ENCODE measurements at places on chromosomes 7 and 10.

DNA sequence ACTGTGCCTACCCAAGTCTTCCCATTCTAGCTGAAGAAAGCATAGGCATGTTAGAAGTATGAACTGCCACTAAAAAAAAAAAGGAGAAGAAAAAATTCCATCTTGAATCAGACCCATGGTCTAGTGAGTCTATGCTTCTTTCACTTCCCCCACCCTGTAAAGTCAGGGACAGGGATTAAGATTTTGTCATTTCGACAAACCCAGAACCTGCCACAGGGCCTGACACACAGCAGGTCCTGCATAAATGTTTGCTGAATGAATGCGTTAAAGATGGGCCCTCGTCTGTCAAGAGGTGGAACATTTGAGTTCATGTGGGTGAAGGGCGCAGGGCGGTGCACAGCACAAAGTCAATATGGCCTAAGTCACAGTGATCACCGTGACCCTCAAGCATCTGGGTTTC is 4.9 kb downstream of the HIPK2 start:
- no peak for DNase-seq
- no peak overlapping the region for H3K4me3 ChIP-seq
- peaks cover 21% of the 10 kb centered on the region for H3K4me1 ChIP-seq
- no peak overlapping the region for H3K27ac ChIP-seq
- H3K36me3 ChIP-seq: peaks cover 9% of the 10 kb centered on the region
- no peaks in the 10 kb centered on the region for H3K27me3 ChIP-seq

- peaks cover 12% of the 10 kb centered on the region for H3K27me3 ChIP-seq
- no peak overlapping the region for H3K4me3 ChIP-seq
- no peaks in the 10 kb centered on the region for H3K36me3 ChIP-seq
- DNase-seq: no peak
Observed at GRCh38 chr10:124564881-124565280, 103.3 kb downstream of the LHPP start.

DNA sequence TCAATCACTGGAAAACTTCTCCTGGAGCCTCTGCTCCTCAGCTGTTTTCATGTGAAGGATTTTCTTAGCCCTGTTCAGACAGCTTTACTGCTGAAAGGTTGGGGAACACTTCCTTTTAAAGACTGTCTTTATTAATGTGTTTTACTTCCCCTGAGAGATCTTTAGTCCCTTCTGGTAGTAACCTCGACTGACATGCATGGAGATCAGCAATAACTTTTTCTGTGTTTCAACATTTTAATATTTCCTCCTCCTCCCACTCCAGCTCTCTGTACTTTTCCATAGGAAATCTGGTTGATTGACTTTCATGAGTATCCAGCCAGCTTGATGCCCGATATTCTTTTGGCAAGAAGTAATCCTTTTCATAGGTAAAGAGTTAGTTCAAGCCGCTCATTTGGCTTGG is 62.7 kb upstream of the STRIP2 start:
- no peak for DNase-seq
- no peak overlapping the region for H3K27ac ChIP-seq
- H3K36me3 ChIP-seq: no peaks in the 10 kb centered on the region
- no peaks in the 10 kb centered on the region for H3K27me3 ChIP-seq

DNA sequence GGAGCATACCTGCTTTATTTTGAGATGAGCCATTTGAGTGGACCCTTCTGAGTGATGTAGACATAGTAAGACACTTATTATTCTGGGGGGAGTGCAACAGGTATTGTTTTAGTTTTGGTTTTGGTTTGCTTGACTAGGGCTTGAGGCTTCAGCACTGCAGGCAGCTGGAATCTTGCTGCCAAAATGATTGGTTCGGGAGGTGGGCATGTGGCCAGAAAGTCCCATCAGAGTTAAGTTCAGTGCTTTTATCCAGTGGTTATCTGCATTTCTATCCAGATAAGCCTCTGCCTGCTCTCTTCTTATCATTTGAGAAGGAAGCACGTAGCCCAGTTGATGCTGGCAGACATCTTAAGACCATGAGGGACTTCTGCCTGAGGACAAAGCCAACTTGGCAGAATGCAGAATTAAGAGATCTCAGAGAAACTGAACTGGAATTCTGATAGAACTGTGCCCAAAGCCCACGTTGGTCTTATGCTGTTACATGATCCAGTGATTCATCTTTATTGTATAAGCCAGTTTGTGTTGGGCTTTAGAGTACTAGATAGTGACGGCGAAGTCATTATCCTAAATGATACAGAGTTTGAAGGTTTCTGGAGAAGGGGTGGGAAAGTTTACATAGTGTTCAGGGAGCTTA is 9.6 kb upstream of the JAZF1 start:
- H3K27ac ChIP-seq: no peak overlapping the region
- H3K4me1 ChIP-seq: no peaks in the 10 kb centered on the region
- H3K4me3 ChIP-seq: no peak overlapping the region
- no peaks in the 10 kb centered on the region for H3K27me3 ChIP-seq

- H3K36me3 ChIP-seq: no peaks in the 10 kb centered on the region
- H3K4me3 ChIP-seq: no peak overlapping the region
- H3K27ac ChIP-seq: no peak overlapping the region
- DNase-seq: no peak
- peaks cover 28% of the 10 kb centered on the region for H3K4me1 ChIP-seq
- H3K27me3 ChIP-seq: no peaks in the 10 kb centered on the region
Observed at GRCh38 chr10:77566236-77566635, 71.4 kb downstream of the KCNMA1 start.

DNA sequence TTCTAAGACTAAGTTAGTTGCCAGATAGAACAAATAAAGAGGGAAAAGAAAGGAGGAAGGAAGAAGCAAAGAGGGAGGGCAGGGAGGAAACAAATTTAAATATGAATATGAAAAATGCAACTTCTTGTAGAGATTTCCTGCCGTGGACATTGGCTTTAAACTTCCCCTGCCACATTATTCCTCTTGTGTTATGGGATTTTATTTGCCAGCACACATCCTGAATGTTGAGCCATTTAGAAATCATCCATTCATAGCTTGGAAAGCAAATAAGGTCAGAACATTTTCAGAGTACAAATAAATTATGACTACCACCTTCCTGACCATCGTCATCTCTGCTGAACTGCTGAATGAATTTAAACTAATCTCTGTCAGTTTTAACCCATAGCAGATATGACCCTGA is 911.9 kb upstream of the LRRN3 start:
- peak; percentile 10 for DNase-seq
- no peak overlapping the region for H3K4me3 ChIP-seq
- no peaks in the 10 kb centered on the region for H3K4me1 ChIP-seq
- H3K27me3 ChIP-seq: no peaks in the 10 kb centered on the region

DNA sequence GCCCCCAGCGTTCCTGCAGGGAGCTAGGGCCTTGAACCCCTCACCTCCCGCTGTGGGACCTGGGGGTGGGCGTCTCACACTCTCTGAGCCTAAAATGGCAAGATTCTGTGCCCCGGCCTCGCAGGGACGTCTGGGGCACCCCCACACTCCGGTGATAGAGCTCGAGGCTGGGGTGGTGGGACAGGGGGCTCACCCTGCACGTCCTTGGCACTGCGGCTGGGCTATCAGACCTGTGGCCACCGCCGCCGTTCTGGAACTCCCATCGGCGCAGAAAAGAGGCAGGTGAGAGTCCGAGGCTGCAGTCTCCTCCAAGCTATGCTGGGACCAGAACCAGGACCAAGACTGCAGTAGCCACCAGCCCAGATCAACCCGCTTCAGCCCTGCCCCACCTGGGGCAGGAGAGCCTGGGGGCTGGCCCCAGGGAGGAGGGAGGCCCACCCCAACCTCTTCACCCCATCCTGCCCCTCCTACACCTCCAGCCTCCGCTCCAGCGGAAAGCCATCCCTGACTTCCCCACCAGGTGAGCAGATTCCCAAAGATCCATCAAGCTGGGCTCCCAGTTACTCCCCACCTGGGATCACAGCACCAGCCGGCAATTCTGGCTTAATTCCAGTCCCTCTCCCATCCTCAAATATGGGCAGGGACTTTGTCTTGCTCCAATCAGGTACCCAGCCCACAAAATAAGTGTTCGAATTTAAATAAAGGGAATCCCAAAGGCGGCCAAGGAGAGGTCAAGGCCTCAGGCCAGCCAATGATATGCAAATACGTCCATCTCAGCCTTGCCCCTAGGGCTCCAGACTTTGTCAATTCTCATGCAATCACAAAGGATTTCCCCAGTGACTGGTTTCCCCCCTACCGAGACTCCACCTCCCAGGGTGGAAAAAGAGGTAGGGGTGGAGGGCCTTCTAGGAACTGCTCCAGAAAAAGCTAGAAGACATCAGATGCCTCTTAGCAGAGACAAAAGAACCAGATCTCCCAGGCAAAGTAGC is 16.4 kb downstream of the TNRC18 start:
- no peak overlapping the region for H3K4me3 ChIP-seq
- no peaks in the 10 kb centered on the region for H3K27me3 ChIP-seq
- no peak for DNase-seq
- peaks cover 15% of the 10 kb centered on the region for H3K4me1 ChIP-seq
- H3K36me3 ChIP-seq: peaks cover 22% of the 10 kb centered on the region
- H3K27ac ChIP-seq: no peak overlapping the region

GRCh38 chr10:14549496-14549895 is 218.8 kb upstream of the FRMD4A start:
- H3K36me3 ChIP-seq: no peaks in the 10 kb centered on the region
- no peak for DNase-seq
- peaks cover 19% of the 10 kb centered on the region for H3K4me1 ChIP-seq
- no peaks in the 10 kb centered on the region for H3K27me3 ChIP-seq

GRCh38 chr7:5408777-5409176 is 14.9 kb downstream of the TNRC18 start:
- H3K36me3 ChIP-seq: peaks cover 19% of the 10 kb centered on the region
- no peak overlapping the region for H3K27ac ChIP-seq
- peak; percentile 87 for DNase-seq
- H3K27me3 ChIP-seq: no peaks in the 10 kb centered on the region
- H3K4me1 ChIP-seq: peaks cover 21% of the 10 kb centered on the region

DNA sequence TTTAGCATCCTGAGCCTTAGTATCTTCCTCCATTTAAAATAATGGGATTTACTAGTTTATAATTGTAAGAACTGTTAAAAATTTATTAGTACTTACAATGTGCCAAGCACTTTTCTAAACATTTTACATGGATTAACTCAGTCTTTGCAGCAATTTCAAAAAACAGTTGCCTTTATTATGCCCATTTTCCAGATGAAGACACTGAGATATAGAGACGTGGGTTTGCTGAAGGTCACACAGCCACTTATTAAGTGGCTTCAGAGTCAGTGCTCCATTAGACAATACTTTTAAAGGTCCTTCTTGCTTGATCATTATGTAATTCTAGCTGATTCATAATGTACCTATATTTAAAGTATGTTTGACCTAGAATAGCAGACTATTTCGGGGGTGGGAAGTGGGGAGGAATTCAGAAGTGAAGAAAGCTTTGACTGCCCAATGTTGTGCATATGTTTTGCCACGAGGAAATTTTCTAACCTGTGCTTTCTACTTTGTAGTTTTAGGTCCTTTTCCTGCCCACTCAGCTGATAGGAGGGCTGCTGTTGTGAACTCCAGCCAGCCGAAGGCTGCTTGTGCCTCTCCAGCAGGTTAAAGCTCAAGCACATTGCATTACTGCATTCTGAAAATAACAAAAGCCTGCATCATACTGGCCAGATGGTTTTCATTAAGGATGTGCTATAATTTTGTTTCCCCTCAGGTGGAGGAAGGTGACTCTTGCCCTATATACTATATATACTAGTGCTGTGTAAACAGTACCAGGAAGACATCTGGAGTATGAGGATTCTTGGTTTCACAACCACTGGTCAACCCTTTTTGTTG is 4.3 kb downstream of the PLEKHA8 start:
- no peak overlapping the region for H3K27ac ChIP-seq
- peaks cover 4% of the 10 kb centered on the region for H3K4me1 ChIP-seq
- no peaks in the 10 kb centered on the region for H3K27me3 ChIP-seq
- H3K4me3 ChIP-seq: no peak overlapping the region

GRCh38 chr10:132545659-132546367 is 8.2 kb downstream of the INPP5A start:
- H3K4me3 ChIP-seq: no peak overlapping the region
- no peak overlapping the region for H3K27ac ChIP-seq
- no peaks in the 10 kb centered on the region for H3K36me3 ChIP-seq
- no peak for DNase-seq

DNA sequence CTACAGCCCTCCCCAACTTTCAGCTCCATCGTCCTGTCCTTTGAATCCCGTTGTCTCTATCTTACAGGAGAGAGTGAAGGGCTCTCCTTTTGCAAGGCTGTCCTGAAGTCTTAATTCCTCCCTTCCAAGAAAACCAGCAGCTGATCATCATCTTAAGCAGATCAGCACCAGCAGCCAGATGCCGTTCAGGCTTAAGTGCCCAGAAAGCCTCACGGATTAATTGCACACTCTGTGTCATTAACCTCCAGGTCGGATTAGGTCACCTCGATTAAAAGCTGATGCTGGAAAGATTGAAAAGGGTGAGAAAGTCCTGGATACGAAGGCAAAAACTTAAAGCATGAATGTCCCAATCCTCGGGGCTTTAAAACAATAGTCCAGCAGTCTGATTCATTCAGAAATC is 24.8 kb upstream of the ADARB2 start:
- H3K27ac ChIP-seq: no peak overlapping the region
- DNase-seq: no peak
- H3K4me3 ChIP-seq: no peak overlapping the region
- no peaks in the 10 kb centered on the region for H3K27me3 ChIP-seq
- no peaks in the 10 kb centered on the region for H3K36me3 ChIP-seq
- no peaks in the 10 kb centered on the region for H3K4me1 ChIP-seq

GRCh38 chr7:132350741-132351140 is 225.5 kb downstream of the PLXNA4 start:
- no peaks in the 10 kb centered on the region for H3K36me3 ChIP-seq
- no peaks in the 10 kb centered on the region for H3K4me1 ChIP-seq
- H3K4me3 ChIP-seq: no peak overlapping the region
- H3K27ac ChIP-seq: no peak overlapping the region
- peaks cover 7% of the 10 kb centered on the region for H3K27me3 ChIP-seq

GRCh38 chr7:158384746-158385145 is 202.9 kb downstream of the PTPRN2 start:
- no peak overlapping the region for H3K27ac ChIP-seq
- no peaks in the 10 kb centered on the region for H3K4me1 ChIP-seq
- H3K4me3 ChIP-seq: no peak overlapping the region
- DNase-seq: no peak
- peaks cover 13% of the 10 kb centered on the region for H3K27me3 ChIP-seq

GRCh38 chr7:155793720-155794119 is 18.5 kb downstream of the SHH start:
- no peak for DNase-seq
- H3K4me1 ChIP-seq: peaks cover 7% of the 10 kb centered on the region
- H3K36me3 ChIP-seq: no peaks in the 10 kb centered on the region
- H3K27me3 ChIP-seq: peaks cover 10% of the 10 kb centered on the region
- no peak overlapping the region for H3K4me3 ChIP-seq
- H3K27ac ChIP-seq: no peak overlapping the region

- no peaks in the 10 kb centered on the region for H3K36me3 ChIP-seq
- no peak for DNase-seq
- H3K27ac ChIP-seq: no peak overlapping the region
- H3K4me1 ChIP-seq: peaks cover 16% of the 10 kb centered on the region
Observed at GRCh38 chr7:151440799-151441445, 981 bp upstream of the CRYGN start.

GRCh38 chr7:146635205-146636032 is 518.8 kb downstream of the CNTNAP2 start:
- DNase-seq: no peak
- no peak overlapping the region for H3K4me3 ChIP-seq
- no peaks in the 10 kb centered on the region for H3K4me1 ChIP-seq
- H3K27ac ChIP-seq: no peak overlapping the region
- no peaks in the 10 kb centered on the region for H3K36me3 ChIP-seq

Data from mesenchymal stem cell (in vitro differentiated cells and primary cell).